ENCODE measurements at places on chromosomes 12 and 14.

DNA sequence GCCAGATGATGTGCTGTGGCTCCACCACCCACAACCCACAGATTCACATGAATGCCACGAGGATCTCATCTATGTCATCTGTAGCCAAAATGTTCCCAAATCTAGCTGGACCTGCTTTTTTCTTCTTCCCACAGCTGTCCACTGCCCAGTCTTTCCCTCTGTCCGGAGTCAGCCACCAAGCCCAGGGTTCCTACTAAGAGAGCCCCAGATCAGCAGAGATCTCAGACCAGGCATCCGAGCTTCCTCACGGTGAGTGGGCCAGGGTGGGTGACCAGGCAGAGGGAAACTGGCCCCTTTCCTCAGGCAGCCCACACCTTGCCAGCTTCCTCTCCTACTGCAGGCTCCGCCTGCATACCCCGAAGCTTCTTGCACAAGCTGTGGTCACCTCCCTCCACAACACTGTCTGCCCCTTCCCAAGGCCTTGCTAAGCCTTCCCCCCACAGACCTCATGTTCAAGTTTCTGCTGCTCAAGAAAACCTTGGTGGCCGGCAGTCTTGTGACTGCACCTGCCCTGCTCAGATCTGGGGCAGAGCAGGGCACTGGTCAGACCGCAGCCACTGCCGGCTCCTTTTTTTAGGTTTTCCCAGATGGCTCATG lies 81.4 kb downstream of the ACTN1 start:
- DNase-seq = no peak

DNA sequence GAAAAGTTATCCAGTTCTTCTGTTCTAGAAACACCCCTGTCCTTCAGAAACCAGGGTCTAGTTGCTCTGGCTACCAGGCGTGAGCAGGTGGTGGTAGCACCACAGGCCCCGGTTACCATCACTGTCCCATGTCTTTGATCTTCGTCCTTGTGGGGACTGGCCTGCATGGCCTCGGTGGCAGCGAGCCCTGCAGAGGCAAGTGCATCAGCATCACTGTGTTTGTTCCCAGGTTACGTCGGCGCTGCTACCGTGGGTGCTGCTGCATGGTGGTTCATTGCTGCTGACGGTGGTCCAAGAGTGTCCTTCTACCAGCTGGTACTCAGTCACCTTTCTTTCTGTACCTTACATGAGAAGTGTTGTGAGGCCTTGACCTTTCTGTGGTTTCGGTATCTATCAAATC lies 58.9 kb downstream of the ANAPC7 start:
- no peak for DNase-seq

GRCh38 chr14:85461432-85462133 lies 68.4 kb upstream of the FLRT2 start:
- DNase-seq = no peak

GRCh38 chr14:71289536-71289935 lies 382.3 kb downstream of the PCNX1 start:
- no peak for DNase-seq

DNA sequence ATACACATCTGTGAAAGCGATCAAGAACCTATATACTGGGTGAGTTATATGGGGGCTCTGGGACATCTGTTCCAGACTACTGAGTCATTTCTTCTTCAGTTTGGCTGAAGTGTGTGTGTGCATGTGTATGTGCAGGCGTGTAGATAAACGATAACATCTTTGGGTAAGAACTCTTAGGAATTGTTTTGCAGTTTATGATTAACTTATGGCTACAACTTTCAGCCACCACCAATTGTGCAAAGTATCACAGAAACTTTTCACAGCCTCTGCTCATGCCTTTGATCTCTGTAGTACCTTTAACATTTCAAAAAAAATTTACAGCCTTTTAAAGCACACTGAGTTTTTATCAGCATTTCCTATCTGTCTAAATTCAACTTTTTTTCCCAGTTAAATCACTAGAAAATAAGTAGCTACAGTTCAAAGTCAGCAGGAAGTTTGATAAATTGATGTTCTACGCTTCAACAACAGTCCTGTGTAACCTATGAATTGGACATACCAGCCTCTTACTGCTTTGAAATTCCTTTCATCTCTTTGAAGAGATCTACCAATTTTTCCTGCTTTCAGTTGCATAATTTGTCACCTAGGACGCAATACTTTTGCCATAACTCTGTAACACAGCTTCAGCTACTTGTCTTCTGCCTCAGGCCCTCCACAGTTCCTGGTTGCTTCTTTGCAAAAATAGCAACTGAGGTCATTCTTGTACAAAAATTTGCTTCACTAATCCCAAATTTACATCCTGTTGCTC lies 43.0 kb downstream of the PPM1H start:
- no peak for DNase-seq

DNA sequence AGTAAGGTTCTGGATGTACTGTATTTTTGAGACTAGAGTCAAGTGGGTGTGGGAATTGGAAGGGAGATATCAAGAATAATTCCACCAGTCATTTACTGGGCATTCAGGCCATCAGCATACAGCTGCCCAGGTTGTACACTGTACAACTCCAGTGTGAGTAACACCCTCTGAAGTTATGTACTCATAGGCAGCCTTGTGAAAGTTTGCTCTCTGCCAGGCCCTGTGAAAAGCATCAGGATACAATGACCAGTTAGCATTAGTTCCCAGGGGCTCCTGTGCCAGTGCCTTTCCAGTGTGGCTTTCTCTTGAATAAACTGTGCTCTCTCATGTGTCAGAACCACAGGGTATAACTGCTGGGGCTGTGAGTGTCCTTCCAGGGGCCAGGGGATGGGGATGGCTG lies 89.7 kb downstream of the LGMN start:
- no peak for DNase-seq

DNA sequence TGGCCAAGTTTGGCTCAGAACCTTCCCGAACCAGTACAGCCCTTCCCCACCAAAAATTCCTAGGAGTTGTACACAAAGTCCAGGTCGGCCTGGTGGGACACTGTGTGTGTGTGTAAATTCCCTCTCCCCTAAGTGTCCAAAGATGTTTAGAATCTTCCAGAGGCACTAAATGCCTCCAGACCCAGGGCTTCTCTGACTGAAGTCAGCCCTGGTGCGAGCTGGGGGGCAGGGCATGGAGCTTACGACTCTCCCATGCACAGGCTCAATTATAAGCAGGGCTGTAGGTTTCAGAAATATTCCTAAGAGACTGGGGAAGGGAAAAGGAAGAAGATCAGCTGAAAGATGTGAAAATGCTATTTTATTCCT lies 106.9 kb upstream of the ATF7IP start:
- peak; percentile 58 for DNase-seq

DNA sequence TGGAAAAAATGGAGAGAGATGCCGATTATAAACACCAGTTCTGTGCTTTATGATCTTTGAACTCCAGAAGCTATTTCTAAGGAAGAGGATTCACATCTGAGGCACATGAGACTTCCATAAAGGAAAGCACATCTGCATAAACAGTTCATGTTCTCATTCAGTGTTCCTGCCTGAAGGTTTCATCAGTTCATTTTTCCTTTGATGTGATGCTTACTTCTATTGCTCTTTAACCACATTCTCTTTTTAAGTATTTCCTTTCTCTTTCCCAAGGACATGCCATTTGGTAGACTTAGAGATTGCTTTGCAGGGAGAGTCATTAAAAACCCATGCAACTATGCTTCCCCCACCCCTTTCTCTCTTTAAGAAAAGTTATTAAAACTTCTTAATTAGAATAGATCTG lies 387.0 kb upstream of the FLRT2 start:
- DNase-seq = peak; percentile 14

GRCh38 chr14:20679907-20680306 lies 4.5 kb upstream of the RNASE4 start:
- peak; percentile 46 for DNase-seq

- no peak for DNase-seq
These were observed 115.0 kb upstream of the SRRM4 start for GRCh38 chr12:118866346-118866745.

GRCh38 chr12:60421741-60422140 lies 825.9 kb downstream of the SLC16A7 start:
- peak; percentile 43 for DNase-seq

- DNase-seq = peak; percentile 37
These were observed 22.3 kb downstream of the MSRB3 start for GRCh38 chr12:65300679-65301349.

DNA sequence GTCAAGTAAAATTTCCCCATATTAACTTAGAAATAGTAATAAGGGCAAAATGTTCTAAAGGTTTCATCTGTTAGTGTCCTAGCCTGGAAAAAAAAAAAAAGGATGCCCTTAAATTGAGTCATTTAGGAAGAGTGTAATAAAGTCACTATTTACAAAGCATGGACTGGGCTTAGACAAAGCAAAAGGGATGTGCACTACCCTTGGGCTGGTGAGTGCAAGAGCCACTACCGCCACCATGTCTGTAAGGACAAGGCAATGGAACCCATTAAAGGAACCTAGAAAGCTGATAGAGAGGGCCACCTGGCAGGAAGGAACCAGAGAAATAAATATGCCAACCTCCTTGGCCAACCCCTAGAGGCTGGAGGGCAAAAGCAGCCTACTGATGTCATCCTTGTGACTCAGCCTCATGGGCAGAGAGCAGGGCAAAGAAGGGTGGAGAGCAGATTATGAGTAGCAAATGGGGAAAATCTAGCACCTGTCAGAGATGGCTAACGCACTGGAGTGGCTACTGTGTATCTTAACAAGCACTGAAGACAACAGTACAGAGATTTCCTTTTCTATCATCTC lies 59.5 kb upstream of the FUT8 start:
- DNase-seq = no peak

- no peak for DNase-seq
These were observed 737.6 kb downstream of the SLC16A7 start for GRCh38 chr12:60333461-60333860.

DNA sequence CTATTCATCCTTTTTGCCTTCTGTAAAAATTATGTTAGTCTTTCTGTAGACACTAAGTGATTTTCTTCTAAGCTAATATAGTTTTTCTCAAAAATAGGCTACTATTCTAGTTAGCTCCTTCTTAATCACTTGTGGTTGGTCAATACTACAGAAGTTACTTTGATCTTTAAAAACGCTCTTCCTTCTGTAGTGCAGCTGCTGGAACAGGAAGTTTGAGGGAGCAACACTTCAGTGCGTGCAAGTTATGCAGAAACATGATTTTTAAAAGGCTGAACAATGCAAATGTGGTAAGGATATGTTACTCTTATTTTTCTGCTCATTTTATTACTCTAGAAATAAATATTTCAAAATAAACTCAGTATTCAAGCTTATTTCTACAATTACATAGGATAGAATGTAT lies 11.1 kb upstream of the RERGL start:
- DNase-seq = no peak

DNA sequence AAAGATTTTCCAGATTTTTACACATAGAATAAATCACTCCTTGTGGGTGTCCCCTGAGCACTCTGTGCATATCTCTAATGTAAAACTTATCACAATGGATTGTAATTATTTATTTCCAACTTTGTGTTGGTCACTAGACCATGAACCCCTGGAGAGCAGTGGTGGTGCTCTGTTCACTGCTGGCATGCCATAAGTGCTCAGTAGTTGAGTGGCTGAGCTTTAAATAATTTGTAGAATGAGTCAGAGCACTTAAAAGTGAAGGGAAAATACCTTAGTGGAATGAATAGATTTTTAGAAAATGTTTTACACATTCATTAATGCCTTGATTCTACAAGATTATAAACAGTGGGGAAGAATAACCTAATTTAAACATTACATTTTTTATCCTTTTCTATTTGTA lies 6.3 kb downstream of the MGAT4C start:
- peak; percentile 77 for DNase-seq

GRCh38 chr12:99284161-99284560 lies 363.4 kb upstream of the GARIN6 start:
- DNase-seq = no peak

- DNase-seq = no peak
These were observed 138.0 kb downstream of the ANO4 start for GRCh38 chr12:100932571-100932970.

- DNase-seq = no peak
These were observed 100.9 kb upstream of the AEBP2 start for GRCh38 chr12:19338405-19338804.

DNA sequence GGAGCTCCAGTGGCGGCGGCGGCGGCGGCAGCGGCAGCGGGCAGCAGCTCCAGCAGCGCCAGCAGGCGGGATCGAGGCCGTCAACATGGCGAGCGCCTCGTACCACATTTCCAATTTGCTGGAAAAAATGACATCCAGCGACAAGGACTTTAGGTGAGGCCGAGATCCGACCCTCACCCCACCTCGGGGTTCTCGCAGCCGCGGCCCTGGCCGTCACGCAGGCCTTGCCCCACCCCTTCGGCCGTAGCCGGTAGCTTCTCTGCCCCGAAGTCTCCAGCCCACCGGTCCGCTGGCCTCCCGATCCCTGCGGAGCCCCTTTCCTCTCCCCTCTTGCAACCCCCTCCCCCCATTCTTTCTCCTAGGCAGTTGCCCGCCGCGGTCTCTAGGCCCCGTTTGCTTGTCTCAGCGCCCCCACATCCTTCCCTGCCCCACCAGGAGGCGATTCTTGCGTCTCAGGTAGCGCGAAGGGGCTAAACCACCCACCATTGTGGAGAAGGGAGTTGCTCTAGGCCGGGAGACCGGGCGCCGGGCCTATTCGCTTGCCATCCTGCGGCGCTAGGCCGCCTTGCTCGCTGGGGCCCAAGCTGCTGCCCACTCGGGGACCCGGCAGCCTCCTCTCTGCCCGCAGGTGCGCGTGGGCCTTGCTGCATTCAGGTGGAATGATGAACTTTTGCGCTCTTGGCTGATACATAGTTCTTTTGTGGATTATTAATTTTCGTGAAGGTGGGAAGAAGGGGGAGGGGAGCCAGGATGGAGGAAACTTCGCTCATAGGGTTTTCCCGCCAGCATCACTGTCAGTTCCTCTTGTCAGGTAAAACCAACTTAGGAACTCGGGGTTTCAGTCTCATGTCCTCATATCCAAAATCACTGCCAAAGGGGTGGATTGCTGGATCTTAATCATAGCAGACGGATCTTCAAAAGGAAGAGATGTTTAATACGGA lies 745 bp downstream of the CAND1 start:
- peak; percentile 17 for DNase-seq

GRCh38 chr12:122845865-122846621 lies 10.8 kb downstream of the HIP1R start:
- DNase-seq = no peak

GRCh38 chr14:61247935-61248334 lies 33.2 kb downstream of the TMEM30B start:
- DNase-seq = peak; percentile 91

DNA sequence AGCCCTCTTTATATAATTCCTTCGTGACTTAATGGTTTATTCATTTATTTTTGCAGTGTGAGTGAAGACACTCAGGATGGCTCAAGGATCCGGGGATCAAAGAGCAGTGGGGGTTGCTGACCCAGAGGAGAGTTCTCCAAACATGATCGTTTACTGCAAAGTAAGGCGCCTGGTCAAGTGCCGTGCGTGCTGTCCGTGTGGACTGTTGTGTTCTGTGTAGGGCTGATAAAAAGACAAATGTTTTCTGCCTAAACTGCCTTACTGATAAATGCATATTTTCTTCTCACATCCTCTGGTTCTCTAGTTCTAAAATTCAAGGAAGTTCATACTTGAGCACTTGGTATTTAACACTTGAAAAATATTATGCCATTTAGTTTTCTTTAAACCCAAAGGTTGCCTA lies 32.5 kb downstream of the RGS6 start:
- no peak for DNase-seq

GRCh38 chr12:114703060-114703493 lies 19.1 kb upstream of the TBX3 start:
- no peak for DNase-seq

- peak; percentile 90 for DNase-seq
These were observed 630 bp downstream of the ALDH1L2 start for GRCh38 chr12:105083551-105084105.

GRCh38 chr12:64273527-64274403 lies 51.7 kb upstream of the KICS2 start:
- DNase-seq = peak; percentile 2

GRCh38 chr12:88764781-88765480 lies 184.7 kb upstream of the KITLG start:
- peak; percentile 16 for DNase-seq

Data from fibroblast of skin of abdomen (primary cell).